NCI-H2171 treated with DMSO at 0.1 percent for 48 hours (cell line): ENCODE measurements at places on chromosomes 6 and 20.

DNA sequence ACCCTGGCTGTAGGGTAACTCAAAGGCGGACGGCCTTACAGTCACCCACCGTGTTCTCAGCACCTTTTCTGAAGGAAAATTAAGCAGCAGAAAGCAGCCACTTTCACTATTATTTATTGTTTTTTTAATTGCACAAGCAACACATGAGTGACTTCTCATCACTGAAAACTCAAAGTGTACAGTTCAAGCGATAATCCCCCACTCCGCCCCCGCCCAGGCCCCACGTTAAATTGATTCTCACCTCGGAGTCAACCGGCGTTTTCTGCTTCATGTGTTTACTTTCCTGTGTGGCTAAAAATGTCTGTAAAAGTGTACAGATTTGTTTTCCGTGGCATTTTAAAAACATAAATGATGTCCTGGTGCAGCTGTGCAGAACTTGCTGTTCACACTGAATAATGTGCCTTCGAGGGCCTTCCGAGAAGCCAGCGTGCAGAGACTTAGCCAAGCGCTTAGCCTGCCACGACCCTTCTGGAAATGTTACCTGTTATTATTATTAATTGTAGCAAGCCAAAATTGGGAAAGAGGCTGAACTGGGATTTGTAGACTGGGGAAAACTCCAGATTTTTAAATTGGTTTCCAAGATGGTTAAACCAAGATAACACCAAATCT, 335.7 kb downstream of the CDH4 start:
- DNase-seq = no peak

DNA sequence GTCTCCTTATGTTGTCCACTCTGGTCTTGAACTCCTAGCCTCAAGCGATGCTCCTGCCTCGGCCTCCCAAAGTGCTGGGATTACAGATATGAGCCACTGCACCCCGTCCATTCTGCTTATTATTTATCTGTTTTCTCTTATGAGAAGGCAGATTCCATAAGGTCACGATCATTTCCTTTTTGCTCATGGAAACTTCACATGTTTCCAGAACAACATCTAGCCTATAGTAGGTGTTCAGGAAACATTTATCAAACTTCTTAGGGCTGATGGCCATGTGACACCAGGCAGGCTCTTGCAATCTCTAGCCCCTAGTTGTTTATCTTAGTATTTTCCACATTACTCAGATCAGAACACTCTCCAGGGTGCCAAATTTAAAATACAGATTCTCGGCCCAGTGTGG, 61.2 kb downstream of the ZFP64 start:
- DNase-seq = no peak

GRCh38 chr6:145875496-145876211, 61.1 kb upstream of the FBXO30 start:
- no peak for DNase-seq

DNA sequence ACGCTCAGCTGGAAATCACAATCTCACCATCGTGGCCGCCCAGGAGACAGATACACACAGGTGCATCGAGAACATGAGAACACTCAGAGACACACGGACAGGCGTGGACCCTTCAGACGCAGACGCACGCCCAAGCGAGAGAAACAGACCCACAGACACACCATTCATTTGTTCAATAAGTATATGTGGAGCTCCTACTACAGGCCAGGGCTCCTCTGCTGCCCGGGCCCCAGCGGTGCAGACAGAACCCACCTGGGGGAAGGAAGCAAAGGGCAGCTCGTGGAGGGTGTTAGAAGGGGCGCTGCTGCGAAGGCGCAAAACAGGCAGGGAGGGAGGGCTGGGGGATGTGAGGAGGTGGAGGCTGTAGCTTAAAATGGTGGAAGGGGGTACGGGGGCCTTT, 39.2 kb downstream of the SRC start:
- DNase-seq = no peak

DNA sequence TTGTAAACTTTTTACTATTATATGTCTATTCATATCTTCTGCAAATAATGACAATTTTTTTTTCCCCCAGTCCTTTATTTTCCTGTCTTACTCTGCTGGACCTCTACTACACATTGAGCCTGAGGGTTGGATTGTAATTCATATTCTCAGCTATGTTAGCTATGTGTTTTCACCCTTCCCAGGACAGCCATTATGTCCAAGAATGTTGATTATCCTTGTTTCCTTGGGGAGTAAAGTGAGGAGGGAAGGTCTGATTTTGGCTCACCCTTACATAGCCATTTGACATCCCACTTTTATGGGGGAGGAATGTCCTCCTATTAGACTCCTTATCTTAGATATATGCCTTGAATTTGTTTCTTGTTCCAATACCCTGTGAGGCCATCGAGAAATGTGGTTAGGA, 17.6 kb upstream of the TBC1D32 start:
- DNase-seq = no peak

GRCh38 chr6:118781897-118782296, 112.1 kb upstream of the ASF1A start:
- DNase-seq = no peak

DNA sequence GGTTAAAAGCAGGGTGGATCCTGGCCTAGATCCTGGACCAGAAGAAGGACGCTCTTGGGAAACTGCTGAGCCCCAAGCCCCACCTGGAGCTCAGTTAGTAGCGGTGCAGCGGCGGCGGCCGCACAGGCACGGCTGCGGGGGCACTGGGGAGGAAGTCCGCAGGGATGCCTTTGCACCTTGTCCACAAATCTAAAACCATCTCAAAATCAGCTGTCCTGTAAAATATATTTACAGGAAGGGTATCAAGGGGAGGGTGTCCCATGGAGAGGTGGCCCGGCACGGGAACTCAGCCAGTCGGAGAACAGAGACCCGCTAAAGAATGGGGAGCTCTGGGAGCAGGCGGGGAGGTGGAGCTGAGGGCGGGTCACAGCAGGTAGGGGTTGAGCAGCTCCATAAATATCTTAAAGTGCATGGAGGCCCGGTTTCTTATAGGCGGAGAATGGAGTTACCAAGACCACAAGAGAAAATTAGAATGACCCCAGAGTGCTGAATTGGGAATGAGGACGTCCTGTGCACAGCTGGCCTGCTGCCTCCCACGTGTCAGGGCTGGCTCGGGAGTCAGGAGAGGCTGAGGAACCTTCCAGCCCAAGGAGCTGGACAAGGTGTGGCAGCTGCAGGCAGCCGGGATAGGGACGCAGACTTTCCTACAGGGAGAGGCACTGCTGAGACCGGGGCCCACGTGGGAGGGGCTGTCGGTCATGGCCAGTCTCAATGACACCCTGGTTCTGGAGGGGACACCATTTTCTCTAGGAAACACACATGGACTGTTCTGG, 8.0 kb downstream of the MTG2 start:
- DNase-seq = no peak

GRCh38 chr6:9851006-9851405, 563.9 kb downstream of the TFAP2A start:
- DNase-seq = no peak

- DNase-seq = peak; percentile 66
Measured at GRCh38 chr6:167497428-167498056, 172.7 kb downstream of the TTLL2 start.

DNA sequence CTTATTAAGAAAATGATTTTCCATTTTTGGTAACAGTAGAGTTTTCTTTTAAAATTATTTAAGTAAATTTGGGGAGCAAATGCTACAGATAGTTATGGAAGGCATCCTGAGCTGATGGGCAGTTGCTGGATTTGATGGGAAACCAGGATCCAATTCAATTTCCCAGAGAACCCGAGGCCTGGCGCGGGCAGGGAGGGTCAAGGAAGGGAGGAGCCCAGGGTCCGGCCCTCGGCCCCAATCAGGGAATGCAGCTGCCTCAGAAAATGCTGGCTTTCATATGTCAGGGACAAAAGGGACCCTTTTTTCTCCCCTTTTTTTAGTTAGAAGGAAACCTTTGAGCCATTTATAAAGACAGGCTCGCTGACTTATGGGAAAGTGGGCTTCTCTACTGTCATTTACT, 42.1 kb downstream of the CTCFL start:
- DNase-seq = no peak

DNA sequence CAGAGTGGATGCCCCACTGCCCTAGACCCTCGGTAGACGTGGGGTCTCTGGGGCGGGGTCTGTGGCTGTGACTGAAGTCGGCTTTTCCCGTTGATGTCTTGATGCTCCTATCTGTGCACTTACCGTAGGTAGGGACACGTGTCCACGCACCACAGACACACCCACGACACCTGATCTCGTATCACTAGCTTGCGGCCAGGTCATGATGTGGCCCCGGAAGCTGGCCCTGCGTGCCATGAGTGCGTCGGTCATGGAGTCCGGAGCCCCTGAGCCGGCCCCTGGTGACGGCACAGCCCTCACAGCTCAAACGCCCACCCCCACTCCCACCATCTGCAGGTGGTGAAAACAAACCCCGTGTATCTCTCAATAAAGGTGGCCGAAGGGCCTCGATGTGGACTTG, 33.9 kb upstream of the MRGBP start:
- no peak for DNase-seq

DNA sequence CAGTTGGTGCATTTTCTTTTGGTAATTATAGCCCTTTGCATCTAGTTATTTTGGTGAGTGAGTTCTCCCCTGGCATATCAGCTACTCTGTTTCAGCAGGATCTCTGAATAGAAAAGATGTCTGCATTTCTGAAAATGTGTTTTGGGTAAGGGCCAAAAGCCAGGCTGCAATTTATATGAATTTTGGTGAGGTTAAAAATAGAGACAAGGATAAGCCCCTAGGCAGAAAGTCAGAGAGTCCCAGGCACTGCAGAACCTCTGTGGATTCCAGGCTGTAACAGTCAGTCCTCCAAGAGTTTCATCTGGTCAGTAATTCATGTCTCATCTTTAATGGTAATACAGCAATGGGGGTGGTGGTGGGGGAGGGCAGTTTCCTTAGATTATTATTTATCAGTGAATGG, 53.0 kb downstream of the HDGFL1 start:
- no peak for DNase-seq

- no peak for DNase-seq
Measured at GRCh38 chr6:16649241-16649640, 112.0 kb downstream of the ATXN1 start.

GRCh38 chr6:51740658-51741057, 346.8 kb downstream of the PKHD1 start:
- no peak for DNase-seq

GRCh38 chr6:144141470-144141869, 8.8 kb upstream of the STX11 start:
- DNase-seq = no peak

- no peak for DNase-seq
Measured at GRCh38 chr20:49559411-49560081, 8.4 kb downstream of the PTGIS start.

DNA sequence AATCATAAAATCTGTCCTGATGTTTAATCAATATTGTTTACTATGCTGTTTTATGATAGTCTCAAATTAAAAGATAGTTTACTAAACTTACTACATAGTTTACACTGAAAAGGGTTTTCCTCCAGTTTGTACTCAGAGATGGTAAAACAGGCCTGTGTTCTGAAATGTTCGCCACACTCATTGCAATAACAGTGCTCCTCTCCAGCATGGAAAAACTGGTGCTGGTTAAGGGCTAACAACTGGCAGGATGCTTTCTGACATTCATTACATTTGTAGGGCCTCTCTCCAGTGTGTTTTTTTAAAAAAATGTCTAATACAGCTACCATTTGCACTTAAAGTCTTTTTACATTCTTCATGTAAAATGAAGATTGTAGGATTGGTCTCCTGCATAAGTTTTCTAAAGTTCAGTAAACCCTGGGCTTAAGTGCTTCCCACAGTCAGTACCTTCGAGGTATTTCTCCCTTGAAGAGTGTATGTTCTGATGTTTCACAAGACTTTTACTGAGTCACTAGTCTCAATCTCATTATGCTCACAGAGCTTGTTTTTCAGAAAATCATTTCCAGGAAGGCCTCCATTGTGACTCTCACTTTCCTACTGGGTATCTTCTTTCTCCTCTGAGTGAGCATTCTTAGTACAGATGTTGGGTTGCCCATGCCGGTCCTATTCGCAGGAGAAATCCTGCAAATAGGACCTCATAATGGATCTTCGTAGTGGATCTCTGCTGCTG, 8.7 kb upstream of the ZSCAN12 start:
- DNase-seq = no peak

DNA sequence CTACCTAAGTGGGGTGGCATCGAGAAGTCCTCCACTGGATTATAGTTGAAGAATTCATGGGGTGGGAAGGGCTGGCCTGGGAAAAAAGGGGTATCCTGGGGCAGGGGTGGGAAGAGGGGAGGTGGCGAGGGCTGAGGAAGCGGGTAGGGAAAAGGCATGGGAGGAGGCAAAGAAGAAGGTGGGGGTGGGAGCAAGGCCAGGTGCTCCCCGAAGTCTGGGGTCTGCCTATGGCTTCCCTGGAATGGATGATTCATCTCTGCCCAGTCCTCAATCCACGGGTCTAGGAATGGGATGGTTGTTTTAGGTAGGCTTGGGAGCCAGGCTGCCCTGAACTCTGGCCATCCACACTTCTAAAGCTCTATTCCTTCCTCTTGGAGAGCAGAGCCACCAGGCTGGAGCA, 4.4 kb downstream of the PCED1A start:
- DNase-seq = no peak

DNA sequence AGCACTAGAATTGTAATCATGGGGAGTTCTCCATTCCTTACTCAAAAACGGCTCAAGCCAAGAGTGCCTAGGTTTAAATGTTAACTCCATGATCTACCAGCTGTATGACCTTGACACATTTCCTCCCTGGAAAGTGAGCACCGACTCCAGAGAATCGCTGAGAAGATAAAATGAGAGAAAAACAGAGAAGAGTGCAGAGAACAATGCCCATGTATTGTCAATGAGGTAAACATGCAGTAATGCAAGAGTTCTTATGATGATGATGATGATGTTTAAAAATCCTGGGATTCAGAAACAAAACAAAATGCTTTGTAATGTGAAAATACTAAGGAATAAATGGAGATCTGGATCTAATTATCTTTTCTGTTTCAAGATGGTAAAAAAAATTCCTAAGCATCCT, 64.8 kb upstream of the BEND6 start:
- no peak for DNase-seq

DNA sequence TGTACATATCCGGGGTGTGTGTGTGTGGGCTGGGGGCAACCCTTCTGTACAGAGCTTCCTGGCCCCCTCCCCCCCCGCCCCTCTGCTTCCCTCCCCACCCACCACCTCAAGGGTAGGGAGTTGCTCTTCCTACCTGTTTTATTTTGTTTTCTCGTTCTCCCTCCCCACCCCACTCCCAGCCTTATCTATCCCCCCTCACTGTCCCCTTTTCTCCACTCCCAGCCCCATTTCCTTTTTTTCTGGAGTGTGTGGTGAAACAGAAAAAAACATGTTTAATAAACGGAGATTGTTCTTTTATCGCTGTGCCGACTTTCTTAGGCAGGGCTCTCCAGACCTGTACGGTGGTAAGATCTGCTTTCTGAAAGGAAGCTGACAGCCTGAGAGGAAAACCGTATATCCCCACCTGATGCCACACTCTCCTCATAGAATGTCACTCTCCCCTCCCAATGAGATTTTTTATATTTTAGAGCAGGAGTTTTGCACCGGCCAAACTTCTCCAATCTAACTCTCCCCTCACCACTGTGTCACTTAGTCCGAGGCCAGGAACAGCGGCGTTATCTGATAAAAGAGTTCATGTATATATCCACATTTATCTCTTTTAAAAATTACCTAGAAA, 875 bp upstream of the ZBTB9 start:
- peak; percentile 26 for DNase-seq
